ENCODE measurements at places on chromosomes 3 and 15.

DNA sequence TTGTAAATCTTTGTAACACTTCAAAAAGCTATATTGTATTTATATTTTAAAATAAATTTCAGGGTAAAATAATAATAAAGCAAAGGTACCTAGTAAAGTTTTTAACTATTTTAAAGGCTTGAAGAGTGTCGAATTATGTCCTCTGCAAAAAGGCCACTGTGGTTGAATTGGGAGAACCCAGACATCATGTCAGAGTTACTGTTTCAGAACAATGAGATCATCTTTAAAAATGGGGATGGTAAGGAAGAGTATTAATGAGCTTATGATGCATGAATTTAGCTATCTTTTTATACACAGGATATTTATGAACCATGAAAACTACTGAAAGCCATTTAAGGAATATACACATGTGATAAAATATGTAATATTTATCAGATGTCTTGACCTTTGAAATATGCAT is 26.3 kb downstream of the KCNMB3 start:
- DNase-seq, result no peak

DNA sequence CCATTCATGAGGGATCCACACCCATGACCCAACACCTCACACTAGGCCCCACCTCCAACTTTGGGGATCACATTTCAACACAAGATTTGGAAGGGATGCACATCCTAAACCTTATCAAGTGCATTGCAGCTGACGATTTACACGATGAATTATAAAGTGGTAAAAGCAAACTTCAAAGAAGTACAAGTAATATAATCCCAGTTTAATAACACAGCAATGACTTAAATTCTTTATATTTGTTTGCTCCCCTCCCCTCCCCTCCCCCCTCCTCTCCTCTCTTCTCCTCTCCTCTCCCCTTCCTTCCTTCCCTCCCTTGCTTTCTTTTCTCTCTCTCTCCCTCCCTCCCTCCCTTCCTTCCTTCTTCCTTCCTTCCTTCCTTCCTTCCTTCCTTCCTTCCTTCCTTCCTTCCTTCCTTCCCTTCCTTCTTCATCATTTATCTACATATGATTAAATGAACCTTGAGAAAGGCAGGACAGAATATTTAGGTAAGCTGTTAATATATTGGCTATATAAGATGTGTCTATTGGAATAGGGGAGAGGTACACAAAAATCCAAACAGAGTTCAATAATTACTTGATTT is 46.3 kb upstream of the CLSTN2 start:
- no peak for DNase-seq

DNA sequence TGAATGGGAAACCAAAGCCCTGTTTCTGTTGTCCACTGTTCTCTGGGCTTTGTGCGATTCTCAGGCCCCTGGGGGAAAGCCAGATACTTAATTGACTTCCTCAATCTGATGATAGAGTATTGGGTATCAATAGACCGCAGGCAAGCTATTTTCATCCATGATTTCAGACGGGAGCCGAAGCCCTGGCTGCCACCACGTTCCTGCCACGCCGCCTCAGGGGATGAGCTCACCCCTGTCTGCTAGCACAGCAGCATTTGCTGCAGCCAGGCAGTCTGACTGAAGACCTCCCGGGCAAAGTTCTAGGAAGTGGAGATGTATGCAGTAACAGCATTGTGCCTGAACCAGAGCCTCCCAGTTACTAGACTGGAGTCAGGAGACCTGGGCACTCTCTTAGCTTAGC is 69.8 kb downstream of the ISG20 start:
- DNase-seq, result no peak

- DNase-seq, result no peak
These were observed 78.8 kb downstream of the CMSS1 start for GRCh38 chr3:99896482-99896881.

GRCh38 chr3:63687278-63688225 is 35.1 kb downstream of the SNTN start:
- no peak for DNase-seq

DNA sequence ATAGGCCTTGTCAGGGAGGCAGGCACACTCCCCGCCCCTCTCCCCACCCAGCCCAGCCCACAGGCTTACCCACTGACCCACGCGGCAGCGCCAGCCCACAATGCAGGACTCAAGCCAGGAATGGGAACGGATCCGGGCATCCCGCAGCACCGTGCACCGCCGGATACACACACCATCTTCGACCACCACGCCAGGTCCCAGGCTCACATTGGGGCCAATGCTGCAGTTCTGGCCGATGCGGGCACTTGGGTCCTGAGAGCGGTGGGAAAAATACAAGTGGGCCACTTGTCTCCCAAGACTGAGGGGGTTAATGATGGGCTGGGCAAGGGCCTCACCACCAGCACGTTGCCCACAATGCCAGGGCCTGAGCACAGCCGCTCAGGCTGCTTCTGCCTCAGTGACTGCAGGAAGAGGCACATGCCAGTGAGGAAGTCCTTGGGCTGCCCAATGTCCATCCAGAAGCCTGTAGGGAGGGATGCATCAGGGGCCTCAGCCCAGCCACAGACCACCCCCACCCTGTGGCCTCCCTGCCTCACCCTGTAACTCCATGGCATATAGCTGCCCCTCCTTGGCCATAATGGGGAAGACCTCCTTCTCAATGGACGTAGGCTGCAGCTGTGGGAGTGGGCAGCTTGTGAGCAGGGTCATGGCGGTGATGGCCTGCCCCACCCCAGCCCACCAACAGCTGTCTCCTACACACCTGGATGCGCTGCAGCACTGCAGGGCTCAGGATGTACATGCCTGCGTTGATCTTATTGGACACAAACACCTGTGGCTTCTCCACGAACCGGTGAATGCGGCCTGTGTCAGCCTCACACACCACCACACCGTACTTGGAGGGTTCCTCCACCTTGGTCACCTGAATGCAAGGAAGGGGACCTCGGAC is 1.6 kb downstream of the GMPPB start:
- DNase-seq, result peak; percentile 89

Data from vagina (tissue), 2 donors.